Hematopoietic multipotent progenitor cell treated with erythropoietin and hydrocortisone succinate and interleukin-3 and kit ligand, for 4 days (in vitro differentiated cells): ENCODE measurements at places on chromosomes 5 and 9.

DNA sequence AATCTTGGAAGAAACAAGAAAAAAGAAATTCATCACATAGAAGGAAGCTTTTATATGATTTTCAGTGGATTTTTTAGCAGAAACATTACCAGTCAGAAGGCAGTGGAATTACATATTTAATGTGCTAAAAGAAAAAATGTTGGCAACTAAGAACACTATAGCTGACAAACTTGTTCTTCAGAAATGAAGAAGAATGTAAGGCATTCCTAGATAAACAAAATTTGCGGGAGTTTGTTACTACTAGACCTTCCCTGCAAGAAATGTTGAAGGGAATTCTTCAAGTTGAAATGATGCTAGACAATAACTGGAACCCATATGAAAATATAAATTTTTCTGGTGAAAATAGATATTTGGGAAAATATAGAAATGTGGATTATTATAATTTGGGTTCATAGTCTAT, 718.3 kb upstream of the GRAMD2B start:
- DNase-seq: no peak

DNA sequence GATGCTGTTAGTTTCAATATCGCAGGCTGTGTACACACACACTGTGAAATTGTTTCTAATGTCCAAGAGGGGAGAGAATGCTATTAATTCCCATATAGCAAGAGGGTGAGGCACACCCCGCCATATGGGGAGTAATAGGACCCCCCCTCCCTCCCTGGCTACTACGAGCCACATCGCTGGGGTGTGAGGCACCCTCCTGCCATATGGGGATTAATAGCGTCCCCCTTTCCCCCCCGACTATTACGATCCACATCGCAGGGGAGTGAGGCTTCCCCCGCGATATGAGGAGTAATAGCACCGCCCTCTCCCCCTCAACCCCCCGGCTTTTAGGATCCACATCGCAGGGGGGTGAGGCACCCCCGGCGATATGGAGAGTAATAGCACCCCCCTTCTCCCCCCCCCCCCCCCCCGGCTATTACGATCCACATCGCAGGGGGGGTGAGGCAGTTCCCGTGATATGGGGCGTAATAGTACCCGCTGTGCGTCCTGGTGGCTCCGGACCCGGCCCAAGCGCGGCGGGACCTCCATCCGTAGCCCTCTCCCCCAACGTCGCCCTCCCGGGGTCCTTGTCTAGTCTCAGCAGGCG, 494 bp upstream of the STK32A start:
- no peak for DNase-seq

- no peak for DNase-seq
These were observed 566.5 kb upstream of the ZNF462 start for GRCh38 chr9:106296426-106296825.

- DNase-seq: no peak
These were observed 39.6 kb downstream of the KCNT1 start for GRCh38 chr9:135741276-135742219.

DNA sequence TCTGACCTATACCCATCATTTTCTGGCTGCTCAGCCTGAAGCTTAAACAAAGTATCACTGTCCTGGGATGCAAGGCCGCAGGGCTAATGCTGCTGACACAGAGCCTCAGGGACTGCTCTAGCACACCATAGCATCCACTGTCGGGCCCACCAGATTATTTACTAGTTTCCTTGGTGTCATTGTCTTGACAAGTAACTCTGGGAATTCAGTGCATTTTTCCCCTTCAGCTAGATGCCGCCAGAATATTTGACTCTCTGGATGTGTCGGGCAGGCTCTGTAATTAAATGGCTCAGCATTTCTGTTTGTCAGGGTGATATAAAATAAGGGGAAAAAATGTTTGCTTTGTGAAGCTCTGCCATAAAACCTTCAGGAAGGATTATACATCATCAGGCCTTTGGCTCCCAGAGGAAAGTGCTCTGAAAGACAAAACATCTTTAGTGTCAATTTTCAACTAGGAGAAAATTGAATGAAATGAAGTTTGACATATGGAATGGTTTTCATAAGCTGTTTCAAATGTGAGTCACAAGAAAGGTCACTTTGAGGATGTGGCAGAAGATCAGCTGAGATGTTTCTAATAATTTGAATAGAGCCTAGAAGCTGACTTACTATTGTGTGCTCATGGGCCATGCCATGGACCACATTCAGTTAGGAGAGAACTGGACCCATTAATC, 350.1 kb downstream of the TMEM232 start:
- no peak for DNase-seq

- DNase-seq: peak; percentile 8
These were observed 52.0 kb downstream of the OLFM1 start for GRCh38 chr9:135139366-135139959.

- DNase-seq: no peak
These were observed 9.8 kb downstream of the SUB1 start for GRCh38 chr5:32595118-32595517.

- peak; percentile 64 for DNase-seq
These were observed 49.1 kb downstream of the HOMER1 start for GRCh38 chr5:79464695-79465332.

GRCh38 chr9:108441726-108442125, 414.1 kb downstream of the ACTL7B start:
- no peak for DNase-seq

DNA sequence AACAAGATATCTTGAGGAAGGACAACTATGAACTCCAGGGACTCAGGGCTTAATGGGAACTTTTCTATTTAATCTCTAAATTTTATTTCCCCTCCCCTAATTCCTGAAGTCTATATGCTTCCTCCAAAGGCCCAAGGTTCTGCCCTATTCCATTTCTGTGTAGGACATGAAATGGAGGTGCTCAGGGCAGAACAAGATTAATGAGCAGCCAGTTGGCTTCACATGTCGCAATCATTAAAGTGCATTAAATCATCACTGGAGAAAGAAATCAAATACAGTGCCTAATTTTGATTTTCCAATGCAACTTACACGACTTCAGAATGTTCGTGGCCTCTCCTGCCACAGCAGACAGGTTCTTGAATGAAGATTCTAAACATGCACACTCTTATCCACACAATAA, 862.1 kb downstream of the PTPRD start:
- DNase-seq: no peak

- DNase-seq: peak; percentile 29
These were observed 48.2 kb downstream of the ANXA1 start for GRCh38 chr9:73199886-73200285.

DNA sequence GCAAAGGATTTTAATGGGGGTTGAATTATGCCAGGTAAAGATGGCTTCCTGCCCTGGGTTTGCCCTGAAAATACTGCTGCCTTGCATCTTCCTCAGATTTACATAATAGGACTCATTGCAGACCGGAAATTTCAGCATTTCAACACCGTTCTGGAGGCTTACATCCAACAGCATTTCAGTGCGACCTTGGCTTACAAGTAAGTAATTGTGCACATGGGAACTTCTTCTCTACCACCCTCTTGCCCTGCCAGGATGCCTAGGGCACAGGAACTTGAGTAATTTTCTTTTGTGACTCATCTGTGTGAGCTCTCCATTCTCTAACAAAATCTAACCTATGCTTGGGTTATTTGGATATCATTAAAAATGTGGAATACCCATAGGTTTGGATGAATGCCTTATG, 80.2 kb downstream of the DOCK2 start:
- DNase-seq: no peak

GRCh38 chr9:125744616-125745015, 2.6 kb upstream of the PBX3 start:
- DNase-seq: no peak

DNA sequence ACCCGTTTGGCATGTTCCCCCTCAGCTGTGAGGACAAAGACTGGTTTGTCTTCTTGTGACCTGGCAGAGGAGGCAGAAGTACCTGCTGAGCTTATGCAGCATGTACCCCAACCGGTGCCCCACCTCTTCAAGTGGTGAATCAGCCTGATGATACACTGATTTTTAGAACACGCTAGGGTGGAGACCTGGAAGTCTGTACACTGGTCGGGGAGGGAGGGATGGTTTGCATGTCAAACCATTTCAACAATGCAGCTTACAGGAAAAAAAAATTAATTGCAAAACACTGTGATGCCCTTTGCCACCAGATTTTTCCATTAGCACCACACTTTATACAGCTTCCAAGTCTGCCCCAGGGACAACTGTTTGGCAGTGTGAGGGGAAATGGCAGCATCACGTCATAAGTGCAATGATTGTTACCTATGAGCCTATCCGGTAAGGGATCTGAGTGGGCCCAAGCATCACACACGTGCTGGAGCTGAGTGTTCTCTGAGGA, 155.1 kb upstream of the DMRT1 start:
- no peak for DNase-seq

- DNase-seq: no peak
These were observed 1.6 kb downstream of the RNF183 start for GRCh38 chr9:113301548-113301947.

DNA sequence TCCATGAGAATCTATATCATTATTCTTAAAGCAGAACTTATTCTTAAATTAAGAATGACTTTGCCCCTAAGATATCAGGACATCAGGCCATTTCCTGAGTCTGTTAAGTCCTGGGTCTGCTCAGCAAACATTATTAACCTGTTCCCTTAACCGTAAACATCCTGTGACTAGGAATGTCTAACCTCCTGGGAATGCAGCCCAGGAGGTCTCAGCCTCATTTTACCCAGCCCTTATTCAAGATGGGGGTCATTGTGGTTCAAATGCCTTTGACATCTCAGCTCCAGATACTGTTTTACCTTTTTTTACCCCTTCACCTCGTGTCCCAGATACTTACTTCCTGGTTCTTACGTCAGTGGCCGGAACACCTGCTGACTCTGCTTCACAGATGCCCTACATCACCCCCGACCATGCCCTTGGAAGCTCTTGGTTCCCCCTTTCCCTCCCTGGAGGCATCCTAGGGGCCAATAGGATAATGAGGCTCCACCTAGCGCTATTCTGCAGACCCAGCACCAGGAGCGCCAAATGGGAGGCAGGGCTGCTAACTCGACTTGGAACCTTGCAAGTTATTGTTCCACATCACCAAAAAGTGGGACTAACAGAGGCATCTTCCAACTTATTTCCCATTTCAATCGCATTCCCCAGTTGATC, 182.5 kb downstream of the MED10 start:
- no peak for DNase-seq

GRCh38 chr5:89253666-89254352, 370.8 kb upstream of the MEF2C start:
- DNase-seq: no peak

DNA sequence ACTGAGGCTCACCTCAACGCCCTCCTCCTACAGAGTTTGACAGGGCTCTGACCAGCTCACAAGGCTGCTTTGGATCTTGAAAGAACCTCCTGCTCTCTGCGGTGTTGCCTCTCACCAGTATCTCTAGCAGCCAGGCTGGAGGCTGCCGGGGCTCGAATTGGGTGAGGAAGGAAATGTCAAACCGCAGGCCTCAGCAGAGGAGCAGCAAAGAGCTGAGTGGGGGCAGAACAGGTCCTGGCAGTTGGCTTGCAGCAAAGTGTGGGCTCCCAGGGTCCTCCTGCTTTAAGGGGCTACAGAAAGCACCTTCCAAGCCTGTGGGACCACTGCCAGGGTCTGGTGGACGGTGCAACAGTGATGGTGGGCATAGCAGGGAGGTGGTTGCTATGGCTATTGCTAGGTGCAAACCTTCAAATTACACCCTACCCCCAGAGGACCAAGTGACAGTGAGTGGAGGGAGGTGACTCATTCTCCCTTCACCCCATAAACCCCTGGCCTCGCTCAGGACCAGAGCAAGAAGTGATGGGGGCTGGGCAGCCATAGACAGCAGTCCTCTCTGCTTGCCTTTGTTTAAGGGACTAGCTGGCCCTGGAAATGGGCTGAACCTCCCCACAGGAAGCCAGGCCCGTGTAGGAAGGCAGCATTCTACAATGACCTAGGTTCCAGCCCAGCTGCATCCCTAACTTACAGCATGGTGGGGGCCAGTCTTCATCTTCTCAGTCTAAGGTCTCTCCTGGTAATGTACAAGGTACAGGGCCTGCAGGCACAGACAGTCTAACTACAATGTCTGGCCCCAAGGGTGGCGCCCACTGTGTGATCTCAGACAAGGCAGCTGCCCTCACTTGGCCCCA, 18.7 kb downstream of the LCP2 start:
- peak; percentile 99 for DNase-seq

GRCh38 chr5:66565878-66566277, 30.3 kb upstream of the MAST4 start:
- DNase-seq: no peak

GRCh38 chr5:151924564-151925301, at the start of gene GLRA1:
TSS of gene GLRA1 (minus strand) at chr5:151924851. CDS start at chr5:151924549, 302 bp downstream.
- DNase-seq: peak; percentile 82

DNA sequence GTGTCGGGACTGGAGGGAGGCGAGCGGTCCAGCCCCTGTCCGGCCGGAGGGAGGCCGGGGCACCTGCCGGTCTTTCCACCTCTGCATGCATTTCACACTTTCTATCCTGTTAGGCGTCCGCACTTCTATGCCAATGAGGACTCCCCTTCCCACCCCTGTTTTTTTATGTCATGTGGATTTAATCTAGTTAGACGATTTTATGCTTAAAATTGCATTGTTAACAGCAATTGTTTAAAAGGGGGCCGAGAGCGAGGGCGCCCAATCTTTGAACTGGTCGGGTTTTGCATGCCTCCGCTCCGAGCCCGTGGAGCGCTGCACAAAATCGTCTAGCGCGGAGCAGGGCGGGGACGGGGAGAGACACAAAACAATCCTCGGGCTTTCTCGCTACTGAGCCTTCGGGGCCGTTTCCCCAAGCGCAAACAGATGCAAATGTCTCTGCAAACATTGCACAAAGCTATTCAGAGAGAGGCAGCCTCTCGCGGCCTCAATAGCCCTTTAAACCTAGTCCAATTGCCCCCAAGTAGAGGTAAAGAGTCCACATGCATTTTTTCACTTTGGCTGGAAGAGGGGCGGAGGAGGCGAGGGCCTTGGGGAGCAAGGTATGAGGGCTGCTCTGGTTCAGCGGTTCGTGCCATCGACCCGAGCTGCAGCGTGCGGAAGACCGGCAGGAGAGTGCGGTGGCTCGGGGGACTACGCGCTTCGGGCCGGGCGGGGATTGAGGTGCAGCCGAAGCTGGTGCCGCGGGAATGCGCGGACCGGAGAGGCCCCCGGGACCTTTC, 37.5 kb upstream of the TIFAB start:
- no peak for DNase-seq

GRCh38 chr5:1484730-1485578, 38.8 kb downstream of the LPCAT1 start:
- DNase-seq: no peak

GRCh38 chr5:81789033-81789432, 38.1 kb upstream of the SSBP2 start:
- no peak for DNase-seq
